ENCODE measurements at places on chromosomes 2 and 18. TPM values are rescaled to one million over a fixed set of nuclear protein-coding genes. Genes with fewer than 3 reads are reported as not detected.

GRCh38 chr2:48233005-48233404, 296.9 kb upstream of the STON1 start:
- H3K4me1 ChIP-seq: peaks cover 22% of the 10 kb centered on the region
- H3K4me3 ChIP-seq: no peak overlapping the region
- no peak overlapping the region for H3K27ac ChIP-seq
- no peaks in the 10 kb centered on the region for H3K27me3 ChIP-seq

DNA sequence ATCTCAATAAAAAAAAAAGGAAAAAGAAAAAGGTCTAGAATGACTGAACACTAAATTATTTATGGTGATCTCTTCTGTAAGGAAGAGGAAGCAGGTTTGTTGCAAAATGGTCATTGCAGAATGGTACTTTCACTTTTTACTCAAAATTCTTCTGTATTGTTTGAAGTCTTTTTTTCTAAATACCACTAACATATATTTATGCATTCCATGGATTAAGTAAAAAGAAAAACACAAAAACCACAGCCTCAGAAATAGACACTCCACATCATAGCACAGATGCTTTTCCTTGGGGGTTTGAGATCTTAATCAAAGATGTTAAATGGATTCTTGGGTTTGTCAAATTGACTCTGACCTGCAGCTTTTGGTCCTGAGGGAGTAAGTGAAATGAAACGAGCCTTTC, 47.4 kb downstream of the RHOB start:
- H3K36me3 ChIP-seq: no peaks in the 10 kb centered on the region
- no peak overlapping the region for H3K27ac ChIP-seq
- no peak overlapping the region for H3K4me3 ChIP-seq

GRCh38 chr2:109662889-109663288, 48.7 kb downstream of the SOWAHC start:
- no peak overlapping the region for H3K27ac ChIP-seq
- no peaks in the 10 kb centered on the region for H3K36me3 ChIP-seq
- DNase-seq: no peak
- H3K4me1 ChIP-seq: no peaks in the 10 kb centered on the region
- H3K4me3 ChIP-seq: no peak overlapping the region

GRCh38 chr2:170932166-170932565, 3.1 kb downstream of the GORASP2 start:
- H3K4me1 ChIP-seq: peaks cover 43% of the 10 kb centered on the region
- no peaks in the 10 kb centered on the region for H3K36me3 ChIP-seq
- no peaks in the 10 kb centered on the region for H3K27me3 ChIP-seq

GRCh38 chr2:205510345-205510744, 172.0 kb upstream of the NRP2 start:
- H3K4me3 ChIP-seq: no peak overlapping the region
- H3K4me1 ChIP-seq: no peaks in the 10 kb centered on the region
- no peaks in the 10 kb centered on the region for H3K27me3 ChIP-seq
- no peak overlapping the region for H3K27ac ChIP-seq
- no peak for DNase-seq

- DNase-seq: no peak
- no peak overlapping the region for H3K4me3 ChIP-seq
- no peaks in the 10 kb centered on the region for H3K36me3 ChIP-seq
- H3K27ac ChIP-seq: no peak overlapping the region
- H3K27me3 ChIP-seq: no peaks in the 10 kb centered on the region
Observed at GRCh38 chr2:173214213-173214612, 138.6 kb downstream of the MAP3K20 start.

DNA sequence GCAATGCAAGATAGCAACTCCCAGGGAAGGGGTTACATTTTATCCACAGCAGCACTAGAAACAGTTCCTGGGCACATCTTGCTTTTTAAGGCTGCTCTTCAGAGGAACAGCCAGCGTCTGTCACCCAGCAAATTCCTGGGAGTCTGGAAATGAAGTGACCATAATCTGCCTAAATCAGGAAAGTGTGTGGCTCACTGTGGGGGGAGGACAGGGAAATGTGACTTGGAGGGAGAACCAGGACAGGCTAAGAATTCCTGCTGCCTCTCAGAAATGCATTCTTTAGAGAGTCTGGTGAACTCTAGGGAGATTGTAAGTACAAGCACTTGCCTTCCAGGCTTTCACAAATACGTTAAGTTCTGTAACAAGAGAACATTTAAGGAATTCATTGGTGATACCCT, 364.3 kb upstream of the SPHKAP start:
- H3K27me3 ChIP-seq: no peaks in the 10 kb centered on the region
- no peak overlapping the region for H3K4me3 ChIP-seq
- no peaks in the 10 kb centered on the region for H3K36me3 ChIP-seq
- H3K4me1 ChIP-seq: no peaks in the 10 kb centered on the region
- H3K27ac ChIP-seq: no peak overlapping the region
- no peak for DNase-seq

GRCh38 chr2:47083886-47084687, 71.0 kb downstream of the STPG4 start:
- no peak for DNase-seq
- H3K4me1 ChIP-seq: no peaks in the 10 kb centered on the region
- H3K36me3 ChIP-seq: no peaks in the 10 kb centered on the region
- H3K27me3 ChIP-seq: no peaks in the 10 kb centered on the region

- H3K27me3 ChIP-seq: no peaks in the 10 kb centered on the region
- no peaks in the 10 kb centered on the region for H3K4me1 ChIP-seq
- H3K36me3 ChIP-seq: no peaks in the 10 kb centered on the region
- no peak overlapping the region for H3K27ac ChIP-seq
- DNase-seq: no peak
Observed at GRCh38 chr2:119721462-119721861, 38.3 kb upstream of the PTPN4 start.

GRCh38 chr2:75518638-75519465, 41.9 kb downstream of the EVA1A start:
- no peak overlapping the region for H3K27ac ChIP-seq
- H3K36me3 ChIP-seq: no peaks in the 10 kb centered on the region
- H3K4me1 ChIP-seq: no peaks in the 10 kb centered on the region
- DNase-seq: no peak

DNA sequence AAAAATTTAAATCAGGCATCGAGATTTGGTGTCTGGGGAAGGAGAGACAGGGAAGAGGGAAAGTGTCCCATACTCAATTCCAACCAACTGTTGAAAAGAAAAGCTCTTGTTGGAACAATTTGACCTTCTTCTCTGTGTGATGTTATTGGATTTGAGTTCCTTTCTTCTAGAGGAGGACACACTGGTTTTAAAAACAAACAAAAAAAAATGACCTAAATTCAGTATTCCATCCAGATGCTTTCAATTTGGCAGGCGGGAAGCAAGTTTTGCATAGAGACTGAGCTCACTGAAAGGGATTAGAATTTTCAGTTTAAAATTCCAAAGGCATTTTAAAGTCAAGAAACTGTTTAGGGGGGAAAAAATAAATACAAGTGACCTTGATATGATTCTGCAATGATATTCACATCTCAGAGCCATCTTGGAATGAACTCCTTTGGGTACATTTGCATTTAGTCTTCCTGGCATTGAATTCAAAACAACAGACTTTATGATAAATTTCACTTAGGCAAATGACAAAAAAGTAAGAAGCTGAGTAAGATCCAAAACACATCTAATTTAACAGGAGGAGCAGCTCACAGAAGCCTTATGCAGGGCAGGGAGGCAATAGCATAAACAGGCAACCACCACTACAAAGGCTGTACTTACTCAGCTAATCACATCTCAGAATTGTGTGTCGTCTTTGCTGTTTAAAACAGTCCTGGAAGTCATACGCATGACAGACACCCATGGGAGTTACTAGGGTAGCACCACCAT, 126.8 kb downstream of the CDH20 start:
- no peaks in the 10 kb centered on the region for H3K4me1 ChIP-seq
- H3K4me3 ChIP-seq: no peak overlapping the region
- DNase-seq: no peak
- no peak overlapping the region for H3K27ac ChIP-seq
- H3K36me3 ChIP-seq: no peaks in the 10 kb centered on the region

- no peak overlapping the region for H3K27ac ChIP-seq
- no peaks in the 10 kb centered on the region for H3K4me1 ChIP-seq
- no peak overlapping the region for H3K4me3 ChIP-seq
- DNase-seq: no peak
- H3K36me3 ChIP-seq: no peaks in the 10 kb centered on the region
- H3K27me3 ChIP-seq: no peaks in the 10 kb centered on the region
Observed at GRCh38 chr2:226295123-226295522, 504.5 kb downstream of the IRS1 start.

DNA sequence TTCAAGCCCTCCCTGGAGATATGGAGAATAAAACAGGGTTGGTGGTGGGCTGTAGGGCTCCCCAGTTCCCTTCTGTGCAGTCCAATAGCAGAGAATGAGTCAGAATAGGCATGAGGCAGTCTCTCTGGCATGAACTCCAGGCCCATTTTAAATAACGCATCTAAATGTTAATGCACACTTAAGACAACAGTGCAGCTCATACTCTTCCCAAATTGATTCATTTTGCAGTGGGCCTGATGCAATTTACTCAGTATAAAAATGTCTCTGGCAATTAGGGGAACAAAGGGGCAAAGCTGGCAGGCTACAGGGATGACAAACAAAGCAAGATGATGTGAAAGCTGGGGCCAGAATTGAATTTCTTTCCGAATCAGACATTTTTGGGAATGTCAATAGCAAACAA, 402.8 kb downstream of the CLIP4 start:
- H3K27ac ChIP-seq: no peak overlapping the region
- H3K36me3 ChIP-seq: no peaks in the 10 kb centered on the region
- DNase-seq: no peak
- H3K4me1 ChIP-seq: no peaks in the 10 kb centered on the region

GRCh38 chr18:26046419-26047077, 43.9 kb downstream of the SS18 start:
- H3K4me3 ChIP-seq: no peak overlapping the region
- no peak overlapping the region for H3K27ac ChIP-seq
- no peaks in the 10 kb centered on the region for H3K27me3 ChIP-seq
- peaks cover 3% of the 10 kb centered on the region for H3K36me3 ChIP-seq
- peaks cover 8% of the 10 kb centered on the region for H3K4me1 ChIP-seq
- DNase-seq: no peak

DNA sequence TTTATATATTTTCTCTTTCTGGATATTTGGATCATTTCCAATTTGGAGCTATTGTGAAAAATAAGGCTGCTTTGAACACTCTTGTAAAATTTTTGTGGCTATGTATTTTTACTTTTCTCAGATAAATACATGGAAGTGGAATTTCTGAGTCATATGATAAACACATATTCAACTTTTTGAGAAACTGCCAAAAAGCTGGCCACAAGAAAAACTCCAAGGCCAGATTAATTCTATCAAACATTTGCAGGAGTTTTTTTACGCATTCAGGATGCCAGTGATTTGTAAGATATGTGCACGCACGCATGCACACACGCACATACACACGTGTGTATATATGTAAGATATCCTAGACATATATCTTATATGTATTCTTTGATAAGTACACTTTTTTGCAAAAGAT, 477.5 kb upstream of the SPHKAP start:
- H3K4me3 ChIP-seq: no peak overlapping the region
- no peaks in the 10 kb centered on the region for H3K4me1 ChIP-seq
- no peak overlapping the region for H3K27ac ChIP-seq
- no peak for DNase-seq
- no peaks in the 10 kb centered on the region for H3K27me3 ChIP-seq
- no peaks in the 10 kb centered on the region for H3K36me3 ChIP-seq

GRCh38 chr2:225431105-225431863, 31.8 kb downstream of the NYAP2 start:
- no peaks in the 10 kb centered on the region for H3K27me3 ChIP-seq
- H3K27ac ChIP-seq: no peak overlapping the region
- H3K36me3 ChIP-seq: no peaks in the 10 kb centered on the region
- H3K4me1 ChIP-seq: no peaks in the 10 kb centered on the region
- no peak overlapping the region for H3K4me3 ChIP-seq
- DNase-seq: no peak

- H3K4me1 ChIP-seq: no peaks in the 10 kb centered on the region
- H3K27ac ChIP-seq: no peak overlapping the region
- no peak overlapping the region for H3K4me3 ChIP-seq
- no peaks in the 10 kb centered on the region for H3K36me3 ChIP-seq
- no peak for DNase-seq
- no peaks in the 10 kb centered on the region for H3K27me3 ChIP-seq
Observed at GRCh38 chr2:41990245-41990644, 57.6 kb upstream of the PKDCC start.

DNA sequence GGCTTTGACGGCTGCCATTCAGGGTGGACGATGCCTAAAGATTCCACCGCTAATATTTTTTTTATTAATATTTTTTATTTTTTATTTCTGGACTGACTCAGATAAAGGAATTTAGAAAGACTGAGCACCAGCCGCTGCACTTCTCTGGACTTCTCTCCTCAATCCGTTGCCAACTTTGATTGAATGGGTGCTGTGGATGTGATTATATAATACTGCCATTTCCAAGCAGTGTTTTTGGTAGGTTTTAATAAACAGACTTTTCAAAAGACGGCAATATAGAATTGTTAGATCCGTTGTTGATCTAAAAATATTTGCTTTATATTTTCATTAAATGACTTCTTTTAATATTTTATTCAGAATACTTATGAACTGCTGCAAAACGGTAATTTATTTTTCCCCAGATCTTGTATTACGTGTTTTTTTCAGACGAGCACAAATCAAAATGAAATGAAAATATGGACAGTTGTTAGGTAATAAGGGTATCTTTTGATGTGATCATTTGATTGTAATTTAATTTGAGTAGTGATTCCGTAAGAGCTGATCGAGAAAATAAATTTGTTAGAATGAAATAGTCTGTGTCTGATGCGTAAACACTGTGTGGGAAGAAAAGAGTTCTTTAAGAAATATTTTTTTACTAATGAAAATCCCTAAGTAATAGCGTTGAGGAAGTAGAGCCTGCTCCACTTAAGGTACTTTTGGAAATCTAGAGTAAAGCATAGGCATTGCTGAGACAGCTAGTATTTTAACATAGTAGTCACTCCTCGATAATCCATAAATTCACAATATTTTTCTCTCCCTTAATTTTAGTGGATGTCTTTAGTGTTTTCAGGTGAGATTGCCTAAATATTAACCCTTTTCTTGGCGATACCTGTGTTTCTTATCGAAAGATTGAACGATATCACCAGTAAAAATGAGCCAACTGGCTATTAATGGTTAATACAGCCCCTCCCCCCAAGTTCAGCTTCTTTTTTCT, 4.4 kb downstream of the POU3F3 start:
- no peak overlapping the region for H3K4me3 ChIP-seq
- no peak overlapping the region for H3K27ac ChIP-seq
- no peaks in the 10 kb centered on the region for H3K36me3 ChIP-seq
- DNase-seq: no peak

GRCh38 chr2:205802941-205803340, 120.6 kb downstream of the NRP2 start:
- H3K4me3 ChIP-seq: no peak overlapping the region
- H3K27me3 ChIP-seq: no peaks in the 10 kb centered on the region
- H3K36me3 ChIP-seq: no peaks in the 10 kb centered on the region
- no peak overlapping the region for H3K27ac ChIP-seq
- no peak for DNase-seq
- H3K4me1 ChIP-seq: no peaks in the 10 kb centered on the region

- no peak overlapping the region for H3K4me3 ChIP-seq
- no peaks in the 10 kb centered on the region for H3K36me3 ChIP-seq
- peaks cover 4% of the 10 kb centered on the region for H3K27me3 ChIP-seq
- no peak for DNase-seq
Observed at GRCh38 chr2:120589771-120590608, 145.7 kb upstream of the GLI2 start.

The NDUFAF7 gene
- total RNA-seq: 36.8 TPM

The ANKRD30B gene
- total RNA-seq: not detected

The IL1A gene
- not detected for total RNA-seq

The METTL8 gene
- total RNA-seq: 19.2 TPM

The COL3A1 gene
- not detected for total RNA-seq

The ALLC gene
- total RNA-seq: not detected

The CRYBA2 gene
- total RNA-seq: not detected

The ZNF516 gene
- 7.7 TPM for total RNA-seq

The LYG2 gene
- not detected for total RNA-seq

The GKN2 gene
- not detected for total RNA-seq

The STAT4 gene
- 119 TPM for total RNA-seq
